Pancreas (tissue), 10 donors: ENCODE measurements at places on chromosomes 1 and 21. TPM values are rescaled to one million over a fixed set of nuclear protein-coding genes. Genes with fewer than 3 reads are reported as not detected.

DNA sequence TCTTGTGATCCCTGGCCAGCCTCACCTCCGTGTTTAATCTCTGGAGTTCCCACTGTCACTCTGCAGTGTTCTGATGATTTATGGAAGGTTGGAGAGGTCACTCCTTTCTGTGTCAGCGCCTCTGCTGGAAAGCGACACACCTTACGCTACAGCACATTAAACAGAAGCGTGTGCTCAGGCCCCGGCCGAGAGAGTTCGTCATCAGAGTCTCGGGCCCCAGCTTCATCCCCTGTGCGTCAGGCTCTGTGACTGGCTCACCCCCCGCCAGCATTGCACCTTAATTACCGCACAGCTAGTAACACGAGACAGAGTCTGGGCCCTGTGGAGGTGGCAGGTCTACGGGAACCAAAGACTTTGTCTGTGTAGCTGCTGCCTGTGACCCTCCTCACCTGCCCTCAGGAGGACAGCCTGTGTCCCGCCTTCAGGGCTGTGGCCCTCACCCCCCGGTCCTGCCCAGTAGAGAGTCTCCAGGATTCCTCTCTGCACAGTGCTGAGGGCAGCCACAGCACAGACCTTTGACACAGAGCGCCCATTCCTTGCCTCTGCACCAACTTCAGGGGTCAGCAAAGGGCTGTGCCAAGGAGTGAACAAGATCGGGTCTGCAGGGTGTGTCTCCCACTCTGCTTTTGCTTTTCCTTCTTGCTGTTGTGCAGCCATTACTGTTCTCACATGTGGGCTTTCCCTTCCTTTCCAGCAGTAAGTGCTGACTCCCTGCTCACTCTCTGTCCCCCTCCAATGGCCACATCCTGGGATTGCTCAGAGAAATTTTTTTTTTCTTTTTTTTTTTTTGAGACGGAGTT lies 157.6 kb downstream of the PGBD5 start:
- H3K27me3 ChIP-seq, result no peaks in the 10 kb centered on the region
- H3K36me3 ChIP-seq, result no peaks in the 10 kb centered on the region
- H3K4me3 ChIP-seq, result no peak overlapping the region
- peak; percentile 47 for DNase-seq
- peak overlapping the region; percentile 34 for H3K27ac ChIP-seq

DNA sequence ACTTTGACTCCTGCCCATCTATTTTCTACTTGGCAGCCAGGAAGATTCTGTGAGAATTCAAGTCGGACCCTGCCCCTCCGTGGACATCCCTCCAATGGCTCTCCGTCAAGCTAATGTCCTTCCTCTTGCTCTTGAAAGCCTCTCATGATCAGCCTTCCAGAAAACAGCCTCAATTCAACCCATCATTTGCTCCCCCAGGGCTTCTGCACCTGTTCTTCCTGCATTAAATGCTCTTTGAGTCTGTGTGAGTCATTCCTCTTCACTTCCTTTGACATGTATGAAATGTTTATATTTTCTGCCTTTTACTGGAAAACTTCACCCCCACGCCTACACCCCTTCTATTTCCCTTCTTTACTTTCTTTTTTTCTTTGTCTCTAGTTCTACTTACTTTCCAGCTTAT lies 734.1 kb upstream of the ZP4 start:
- no peak for DNase-seq
- no peaks in the 10 kb centered on the region for H3K27me3 ChIP-seq
- H3K36me3 ChIP-seq, result no peaks in the 10 kb centered on the region

GRCh38 chr1:226949401-226949800 lies 9.3 kb downstream of the COQ8A start:
- H3K4me1 ChIP-seq, result peaks cover 40% of the 10 kb centered on the region
- no peak for DNase-seq
- H3K27ac ChIP-seq, result no peak overlapping the region
- H3K27me3 ChIP-seq, result no peaks in the 10 kb centered on the region
- no peaks in the 10 kb centered on the region for H3K36me3 ChIP-seq

GRCh38 chr1:223077247-223077833 lies 65.7 kb downstream of the TLR5 start:
- no peaks in the 10 kb centered on the region for H3K27me3 ChIP-seq
- H3K4me1 ChIP-seq, result no peaks in the 10 kb centered on the region
- no peak overlapping the region for H3K27ac ChIP-seq
- H3K4me3 ChIP-seq, result no peak overlapping the region
- no peaks in the 10 kb centered on the region for H3K36me3 ChIP-seq

The AVPR1B gene
- total RNA-seq, result 0.18 TPM

DNA sequence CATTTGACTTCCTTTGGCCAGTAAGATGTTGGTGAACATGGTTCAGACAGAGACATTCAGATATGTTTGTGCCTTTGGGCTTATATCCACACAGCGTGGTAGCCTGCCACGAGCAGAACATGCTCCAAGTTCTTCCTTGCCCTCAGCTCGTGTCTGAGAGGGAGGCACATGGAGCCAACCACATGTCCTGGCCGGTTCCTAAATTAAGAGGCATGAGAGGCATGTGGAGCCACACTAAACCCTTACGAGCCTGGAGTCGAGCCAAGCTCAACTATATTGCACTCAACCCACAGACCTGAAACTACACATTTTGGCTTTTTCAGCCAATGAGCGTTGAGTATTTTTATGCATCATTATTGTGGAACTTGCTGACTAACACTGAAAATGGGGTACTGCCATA lies 133.7 kb upstream of the KCNK1 start:
- H3K4me1 ChIP-seq, result peaks cover 8% of the 10 kb centered on the region
- DNase-seq, result no peak
- H3K4me3 ChIP-seq, result no peak overlapping the region
- H3K36me3 ChIP-seq, result no peaks in the 10 kb centered on the region
- H3K27ac ChIP-seq, result no peak overlapping the region

- H3K27me3 ChIP-seq, result no peaks in the 10 kb centered on the region
- no peak overlapping the region for H3K27ac ChIP-seq
- no peak for DNase-seq
Measured at GRCh38 chr1:6256645-6257044, 4.3 kb downstream of the GPR153 start.

The AGMAT gene
- total RNA-seq, result 0.43 TPM

DNA sequence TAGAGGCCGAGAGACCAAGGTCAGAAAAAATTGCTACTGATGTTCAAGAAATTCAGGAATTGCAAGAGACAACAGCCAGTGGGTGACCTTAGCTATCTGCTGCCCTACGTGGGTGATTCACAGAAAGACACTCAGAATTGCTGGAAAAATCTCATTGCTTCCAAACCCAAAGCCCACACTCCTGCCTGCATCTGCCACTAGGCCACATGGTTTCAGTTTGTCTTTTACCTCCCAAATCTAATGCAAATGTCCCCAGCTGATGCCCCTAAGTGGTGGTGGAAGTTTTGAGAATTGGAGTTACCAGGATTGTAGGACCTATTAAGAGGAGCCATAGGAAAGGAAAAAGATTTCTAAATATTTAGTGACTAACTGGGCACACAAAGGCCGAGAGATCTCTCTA lies 341.5 kb upstream of the CHRM3 start:
- no peaks in the 10 kb centered on the region for H3K36me3 ChIP-seq
- peaks cover 3% of the 10 kb centered on the region for H3K27me3 ChIP-seq
- no peak overlapping the region for H3K27ac ChIP-seq
- no peaks in the 10 kb centered on the region for H3K4me1 ChIP-seq
- DNase-seq, result no peak
- no peak overlapping the region for H3K4me3 ChIP-seq

The C1orf226 gene
- total RNA-seq, result 2.0 TPM

DNA sequence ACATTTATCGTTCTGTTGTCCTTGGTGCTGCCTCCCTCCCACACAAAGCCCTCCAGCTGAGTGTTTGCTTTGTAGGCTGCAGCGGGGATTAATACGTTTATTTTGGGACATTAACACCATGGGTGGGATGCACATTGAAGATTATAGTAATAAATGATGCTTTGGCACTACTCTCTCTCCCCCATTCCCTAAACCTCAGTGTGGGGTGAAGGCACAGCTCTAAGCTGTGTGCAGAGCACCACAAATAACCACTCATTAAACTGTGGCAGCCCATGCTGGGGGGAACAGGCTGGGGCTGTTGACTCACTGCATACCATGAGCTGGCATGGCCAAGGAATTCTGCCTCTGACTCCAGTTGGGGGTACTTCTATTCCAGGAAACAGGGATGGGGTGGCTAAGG lies 7.7 kb downstream of the PCP4L1 start:
- DNase-seq, result no peak
- no peaks in the 10 kb centered on the region for H3K36me3 ChIP-seq
- H3K4me1 ChIP-seq, result no peaks in the 10 kb centered on the region
- no peaks in the 10 kb centered on the region for H3K27me3 ChIP-seq
- H3K27ac ChIP-seq, result no peak overlapping the region

GRCh38 chr21:43808367-43808766 lies 19.0 kb downstream of the RRP1 start:
- no peak overlapping the region for H3K4me3 ChIP-seq
- DNase-seq, result no peak
- no peaks in the 10 kb centered on the region for H3K27me3 ChIP-seq
- H3K4me1 ChIP-seq, result no peaks in the 10 kb centered on the region
- no peaks in the 10 kb centered on the region for H3K36me3 ChIP-seq

The CRYZL1 gene
- 18.0 TPM for total RNA-seq

DNA sequence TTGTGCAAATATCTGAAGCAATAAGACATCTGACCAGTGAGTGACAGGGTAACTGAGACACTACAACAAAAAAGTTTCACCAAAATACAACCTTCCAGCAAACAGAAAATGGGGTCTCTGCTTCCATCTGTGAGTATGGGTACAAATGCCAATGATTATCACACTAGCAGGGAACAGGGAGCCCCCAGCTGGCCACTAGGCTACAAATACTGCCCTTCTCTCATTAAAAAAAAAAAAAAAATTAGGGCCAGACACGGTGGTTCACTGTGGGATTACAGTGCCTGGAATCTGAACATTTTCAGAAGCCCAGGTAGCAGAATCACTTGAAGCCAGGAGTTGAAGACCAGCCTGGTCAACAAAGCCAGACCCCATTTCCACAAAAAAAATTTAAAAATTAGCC lies 48.4 kb upstream of the EDARADD start:
- no peak overlapping the region for H3K27ac ChIP-seq
- no peak overlapping the region for H3K4me3 ChIP-seq
- DNase-seq, result no peak
- H3K36me3 ChIP-seq, result no peaks in the 10 kb centered on the region

GRCh38 chr1:232743999-232744398 lies 61.2 kb upstream of the MAP10 start:
- H3K36me3 ChIP-seq, result no peaks in the 10 kb centered on the region
- H3K4me1 ChIP-seq, result no peaks in the 10 kb centered on the region
- H3K27ac ChIP-seq, result no peak overlapping the region
- H3K4me3 ChIP-seq, result no peak overlapping the region
- DNase-seq, result no peak
- H3K27me3 ChIP-seq, result no peaks in the 10 kb centered on the region

The PSRC1 gene
- total RNA-seq, result 3.0 TPM

The SPAG17 gene
- total RNA-seq, result 1.2 TPM

The LCE1B gene
- not detected for total RNA-seq

DNA sequence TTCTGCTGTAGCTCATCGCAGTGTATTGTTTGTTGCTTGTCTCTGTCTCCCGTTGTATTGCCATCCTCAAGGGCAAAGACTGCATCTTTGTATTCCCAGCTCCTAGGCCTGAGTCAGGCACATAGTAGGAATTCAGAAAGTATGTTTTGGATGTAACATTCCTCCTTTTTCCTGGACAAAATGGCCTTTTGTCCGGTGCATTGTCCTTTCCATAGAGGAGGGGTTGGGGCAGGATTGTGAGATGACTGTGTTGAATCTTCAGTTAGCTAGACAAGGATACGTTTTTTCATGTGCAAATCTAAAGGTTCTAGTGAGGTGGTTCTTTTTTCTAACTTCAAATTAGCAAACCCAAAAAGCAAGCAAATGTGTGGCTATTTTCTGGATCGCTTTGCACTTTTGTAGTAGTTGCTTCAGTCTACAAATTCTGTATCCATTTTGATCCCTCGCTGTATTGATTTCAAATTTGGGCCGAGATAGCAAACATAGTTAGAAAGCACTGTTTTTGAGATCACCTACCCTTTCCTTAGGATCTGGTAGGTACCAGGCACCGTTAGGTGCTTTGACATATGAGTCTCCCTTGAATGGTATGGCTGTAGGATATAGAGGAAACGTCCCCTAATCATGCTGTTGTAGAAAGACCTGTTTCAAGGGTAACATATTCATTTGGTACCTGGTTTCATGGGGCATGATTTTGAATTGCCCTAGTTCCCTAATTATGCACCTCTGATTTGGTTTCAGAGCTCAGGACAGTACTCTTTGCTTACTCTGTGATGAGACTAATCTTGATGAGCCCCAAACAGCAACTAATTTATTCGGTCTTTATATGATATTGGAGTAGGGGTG lies 1.2 kb downstream of the PPP1R8 start:
- DNase-seq, result no peak
- no peaks in the 10 kb centered on the region for H3K27me3 ChIP-seq
- H3K36me3 ChIP-seq, result peaks cover 9% of the 10 kb centered on the region
- H3K27ac ChIP-seq, result no peak overlapping the region
- peaks cover 12% of the 10 kb centered on the region for H3K4me1 ChIP-seq
